NCI-H446 treated with DMSO at 0.1 percent for 48 hours (cell line): ENCODE measurements at places on chromosomes 7 and 10.
A peak's percentile ranks its signal among the peaks of the same experiment; 100 is the strongest.

- DNase-seq: no peak
Measured at GRCh38 chr10:127619546-127620325, 70.6 kb downstream of the NPS start.

DNA sequence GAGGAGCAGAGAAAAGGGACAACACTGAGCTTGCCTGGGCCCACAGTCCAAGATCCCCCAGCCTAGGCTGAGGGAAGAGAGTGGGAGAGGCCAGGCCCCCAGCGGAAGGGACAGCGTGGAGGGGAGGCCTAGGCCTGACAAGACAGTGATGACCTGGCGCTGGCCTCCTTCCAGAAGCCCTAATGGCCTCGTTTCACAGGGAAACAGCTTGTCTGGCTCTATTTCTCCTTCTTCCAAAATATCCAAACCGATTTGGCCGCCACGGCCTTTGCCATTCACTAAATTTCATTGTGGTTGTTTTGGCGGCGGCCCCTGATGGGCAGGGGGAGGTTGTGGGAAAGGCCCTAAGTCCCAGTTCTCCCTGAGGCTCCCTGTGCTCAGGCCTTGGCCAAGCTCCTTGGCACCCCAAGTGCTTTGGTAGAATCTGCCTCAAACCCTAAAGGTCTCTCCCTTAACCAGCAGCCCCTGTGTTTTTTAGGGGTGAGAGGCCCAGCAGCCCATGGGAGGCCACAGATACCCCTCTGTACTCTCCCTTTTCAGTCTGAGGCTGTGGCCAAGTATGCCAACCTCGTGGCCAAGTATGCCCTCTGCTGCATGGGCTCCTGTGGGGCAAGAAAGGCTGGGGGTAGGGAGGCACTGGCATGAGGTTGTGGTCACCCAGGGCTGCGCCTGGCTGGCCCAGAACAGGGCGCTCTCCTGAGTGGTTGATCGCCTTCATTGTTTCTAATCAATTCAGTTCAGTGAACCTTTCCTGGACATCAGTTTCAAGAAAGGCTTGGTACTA lies 37.3 kb downstream of the PAX2 start:
- DNase-seq: no peak

- DNase-seq: no peak
Measured at GRCh38 chr7:131225619-131226513, 101.8 kb upstream of the MKLN1 start.

DNA sequence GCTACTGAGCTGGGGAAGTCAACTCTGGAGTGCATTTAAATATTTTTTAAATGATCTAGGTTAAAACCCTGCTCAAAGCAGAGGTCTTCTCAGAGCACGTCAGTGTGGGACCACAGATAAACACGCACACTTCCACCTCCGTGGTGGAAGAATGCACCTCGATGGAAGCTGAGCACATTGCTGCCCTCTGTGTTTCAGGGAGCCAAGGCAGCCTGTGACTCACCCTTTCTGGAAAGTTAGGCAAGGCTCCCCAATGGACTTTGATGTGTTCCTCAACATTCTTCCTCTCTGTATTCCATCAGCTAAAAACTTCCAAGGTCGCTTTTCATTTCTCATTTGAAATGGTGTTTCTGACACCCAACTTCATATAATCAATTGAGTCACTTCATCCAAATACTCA lies 170.8 kb upstream of the KMT2E start:
- DNase-seq: no peak

DNA sequence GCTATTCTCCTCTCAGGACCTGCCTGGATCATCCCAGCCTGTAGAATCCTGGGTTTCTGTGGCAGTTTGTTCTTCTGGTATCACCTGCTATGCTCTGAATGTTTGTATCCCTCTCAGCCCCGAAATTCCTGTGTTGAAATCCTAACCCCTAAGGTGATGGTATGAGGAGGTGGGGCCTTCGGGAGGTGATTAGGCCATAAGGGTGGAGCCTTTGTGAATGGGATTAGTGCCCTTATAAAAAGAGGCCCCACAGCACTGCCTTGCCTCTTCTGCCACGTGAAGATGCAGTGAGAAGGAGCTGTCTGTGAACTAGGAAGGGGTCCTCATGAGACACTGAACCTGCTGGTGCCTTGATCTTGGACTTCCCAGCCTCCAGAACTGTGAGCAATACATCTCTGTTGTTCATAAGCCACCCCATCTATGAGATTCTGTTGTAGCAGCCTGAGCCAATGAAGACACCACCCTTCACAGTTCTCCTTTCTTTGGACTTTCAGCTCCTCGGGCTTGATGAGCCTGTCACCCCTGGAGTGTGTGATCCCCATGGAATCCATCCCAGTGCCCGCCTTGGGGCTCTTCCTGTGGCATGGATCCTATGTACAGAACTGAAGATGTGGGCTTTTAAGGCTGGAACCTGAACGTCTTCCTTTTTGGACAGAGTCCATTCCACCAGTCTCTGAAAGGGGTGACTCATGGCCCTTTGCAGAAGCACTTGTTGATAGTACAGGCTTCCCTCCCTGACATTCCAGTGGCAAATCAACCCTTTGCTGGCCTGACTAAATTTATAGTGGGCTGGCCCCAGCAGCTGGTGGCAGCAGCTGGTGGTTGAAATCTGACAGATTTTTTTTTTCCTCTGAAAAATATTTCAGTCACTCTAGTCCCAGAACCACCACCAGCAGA lies 138.0 kb downstream of the TACC2 start:
- no peak for DNase-seq

GRCh38 chr7:150959739-150960734 lies 18.1 kb downstream of the KCNH2 start:
- no peak for DNase-seq

GRCh38 chr10:71486484-71487114 lies 89.9 kb downstream of the CDH23 start:
- no peak for DNase-seq

- no peak for DNase-seq
Measured at GRCh38 chr10:127462643-127463295, 86.3 kb upstream of the NPS start.

- no peak for DNase-seq
Measured at GRCh38 chr10:88383276-88383675, 199.8 kb downstream of the RNLS start.

GRCh38 chr10:121244818-121245217 lies 353.4 kb downstream of the FGFR2 start:
- DNase-seq: peak; percentile 21

DNA sequence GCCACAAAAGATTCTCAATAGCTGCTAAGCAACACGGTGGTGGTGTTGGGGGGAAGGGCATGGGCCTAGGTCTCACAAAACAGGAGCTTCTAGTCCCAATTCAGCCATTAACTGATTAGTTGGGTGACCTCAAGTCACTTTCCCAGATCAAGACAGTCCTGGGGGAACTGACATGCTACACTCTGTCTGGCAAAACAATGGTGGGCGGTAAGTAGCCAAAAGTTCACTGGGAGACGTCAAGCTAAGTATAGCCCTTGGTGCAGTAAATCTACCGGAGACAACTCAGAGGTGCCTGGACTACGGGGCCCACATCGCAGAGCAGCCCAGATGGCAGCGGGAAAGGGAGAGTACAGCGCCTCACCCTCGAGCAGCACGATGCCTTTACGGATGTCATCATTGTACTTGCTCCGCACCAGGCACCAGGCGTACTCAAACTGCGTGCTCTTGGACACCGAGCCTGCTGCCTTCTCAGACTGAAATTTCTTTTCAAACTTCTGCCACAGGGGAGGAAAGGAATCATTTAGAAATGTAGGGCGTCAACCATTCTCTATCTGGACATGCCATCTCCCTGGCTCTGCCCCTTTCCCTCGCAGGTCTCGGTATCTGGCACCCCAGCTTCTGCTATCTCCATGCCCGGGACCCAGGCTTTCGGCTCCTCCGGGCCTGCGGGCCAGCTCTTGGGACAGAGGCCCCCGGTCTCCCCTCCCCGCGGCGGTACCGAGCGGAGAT lies 1.1 kb downstream of the FIS1 start:
- no peak for DNase-seq

DNA sequence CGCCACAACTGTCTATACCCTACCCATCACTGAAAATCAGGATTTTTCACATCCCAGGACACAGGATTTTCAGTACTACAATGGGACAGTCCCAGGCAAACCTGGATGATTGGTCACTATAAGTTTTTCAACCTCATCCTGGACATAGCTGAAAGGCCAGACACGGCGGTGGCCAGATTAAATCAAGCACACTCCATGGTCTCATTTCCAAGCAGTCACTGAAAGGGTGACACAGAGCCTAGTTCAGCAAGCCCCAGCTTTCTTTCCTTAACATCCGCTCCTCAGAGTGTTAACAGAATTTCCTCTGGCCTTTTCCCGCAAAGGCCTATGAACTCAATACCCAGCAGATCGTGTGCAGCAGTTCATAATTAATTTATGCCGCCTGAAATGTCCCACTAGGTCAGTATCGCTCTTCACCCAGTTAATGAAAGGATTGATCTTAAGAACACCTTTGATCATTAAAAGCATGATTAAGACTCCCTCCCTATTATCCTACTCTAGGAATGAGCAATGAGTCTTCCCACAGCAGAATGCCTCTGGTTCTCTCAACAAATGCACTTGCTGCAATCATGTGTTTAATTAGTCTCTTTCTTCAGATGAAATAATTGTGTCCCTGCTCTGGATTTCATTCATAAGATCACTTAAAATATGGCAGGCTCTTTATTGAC lies 104.0 kb upstream of the NANOS1 start:
- no peak for DNase-seq

DNA sequence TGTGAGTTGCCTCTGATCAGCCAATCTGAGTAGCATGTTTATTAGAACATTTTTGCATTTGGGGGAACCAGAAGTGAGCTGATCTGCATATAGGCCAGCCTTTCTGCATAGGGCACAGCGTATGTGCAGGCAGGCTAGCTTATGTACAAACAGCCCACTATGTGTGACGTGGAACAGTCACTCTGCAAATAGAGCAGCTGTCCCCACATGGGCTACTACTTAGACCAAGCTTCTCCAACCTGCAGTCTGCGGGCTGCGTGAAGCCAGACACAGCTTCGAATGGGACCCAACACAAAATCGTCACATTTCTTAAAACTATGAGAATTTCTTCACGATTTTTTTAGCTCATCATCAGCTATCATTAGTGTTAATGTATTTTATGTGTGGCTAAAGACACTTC lies 134.1 kb upstream of the FAM20C start:
- DNase-seq: no peak

GRCh38 chr7:140439359-140439758 lies 35.5 kb downstream of the RAB19 start:
- DNase-seq: no peak

DNA sequence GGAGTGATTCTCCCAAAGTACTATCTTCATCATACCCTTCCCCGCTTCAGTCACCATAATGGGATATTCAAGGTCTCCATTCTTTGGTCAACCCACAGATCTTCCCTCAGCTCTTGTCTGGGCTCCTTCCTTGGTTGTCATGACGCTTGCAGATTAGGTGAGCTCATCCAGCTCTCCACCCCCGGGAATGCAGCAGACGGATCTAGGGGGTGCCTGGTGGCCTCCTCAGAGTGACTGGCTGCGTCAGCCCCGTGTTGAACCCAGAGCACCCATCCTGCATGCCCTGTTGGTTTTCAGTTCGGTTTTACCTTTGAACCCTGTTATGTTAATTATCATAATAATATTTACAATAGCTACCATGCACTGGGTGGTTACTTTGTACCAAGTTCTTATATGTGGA lies 6.4 kb downstream of the NEURL1 start:
- DNase-seq: no peak

GRCh38 chr10:54772468-54773122 lies 28.4 kb downstream of the PCDH15 start:
- DNase-seq: no peak

GRCh38 chr10:119759832-119760231 lies 34.0 kb downstream of the INPP5F start:
- no peak for DNase-seq

GRCh38 chr7:121343302-121343701 lies 14.5 kb downstream of the WNT16 start:
- no peak for DNase-seq

GRCh38 chr10:109622566-109622965 lies 300.7 kb downstream of the XPNPEP1 start:
- no peak for DNase-seq

DNA sequence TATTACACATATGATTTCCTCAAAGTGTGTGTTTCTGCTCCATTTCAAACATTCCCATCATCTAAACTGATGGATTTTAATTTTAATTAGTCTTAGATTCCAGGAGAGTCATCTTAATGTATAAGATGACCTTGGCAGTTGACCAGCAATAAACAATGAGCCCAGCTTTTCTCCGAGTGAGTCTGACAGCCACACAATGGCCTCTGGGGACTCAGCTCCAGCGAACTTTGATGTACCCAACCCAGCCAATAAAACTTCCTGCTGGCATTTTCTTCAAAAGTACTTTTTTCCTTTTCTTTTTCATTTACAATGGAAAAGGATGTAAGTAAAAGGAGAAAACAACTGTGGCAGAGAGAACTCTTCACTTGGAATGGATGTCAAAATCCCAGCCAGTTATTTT lies 139.1 kb upstream of the CTBP2 start:
- DNase-seq: no peak

- no peak for DNase-seq
Measured at GRCh38 chr10:14953424-14954000, 384 bp downstream of the DCLRE1C start.

GRCh38 chr7:6175645-6176044 lies 96.8 kb downstream of the CYTH3 start:
- DNase-seq: no peak
